NCI-H2107 (cell line): ENCODE measurements at places on chromosomes 1 and 21.

- no peak for DNase-seq
Observed at GRCh38 chr1:226886122-226886901, 15.9 kb downstream of the PSEN2 start.

GRCh38 chr1:145994391-145995120 is 1.8 kb downstream of the TXNIP start:
- DNase-seq = no peak

DNA sequence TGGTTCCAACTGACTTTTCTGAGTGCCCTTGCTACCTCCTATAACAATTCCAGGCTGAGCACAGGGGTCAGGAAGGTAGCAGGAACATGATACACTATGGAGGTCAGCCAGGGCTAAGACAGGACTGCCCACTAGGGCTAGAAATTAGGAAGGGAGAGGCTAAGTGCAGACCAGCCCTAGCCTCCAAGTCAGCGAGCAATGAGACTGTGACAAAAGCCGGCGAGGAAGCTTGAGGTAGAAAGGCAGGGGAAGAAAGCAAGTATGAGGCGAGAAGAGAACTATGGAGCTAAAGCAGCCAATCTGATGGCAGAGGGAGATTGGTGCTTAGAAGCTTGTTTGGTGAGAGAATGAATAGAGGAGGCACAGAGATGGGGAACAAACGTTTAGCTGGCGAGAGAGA is 4.7 kb downstream of the UROD start:
- no peak for DNase-seq

DNA sequence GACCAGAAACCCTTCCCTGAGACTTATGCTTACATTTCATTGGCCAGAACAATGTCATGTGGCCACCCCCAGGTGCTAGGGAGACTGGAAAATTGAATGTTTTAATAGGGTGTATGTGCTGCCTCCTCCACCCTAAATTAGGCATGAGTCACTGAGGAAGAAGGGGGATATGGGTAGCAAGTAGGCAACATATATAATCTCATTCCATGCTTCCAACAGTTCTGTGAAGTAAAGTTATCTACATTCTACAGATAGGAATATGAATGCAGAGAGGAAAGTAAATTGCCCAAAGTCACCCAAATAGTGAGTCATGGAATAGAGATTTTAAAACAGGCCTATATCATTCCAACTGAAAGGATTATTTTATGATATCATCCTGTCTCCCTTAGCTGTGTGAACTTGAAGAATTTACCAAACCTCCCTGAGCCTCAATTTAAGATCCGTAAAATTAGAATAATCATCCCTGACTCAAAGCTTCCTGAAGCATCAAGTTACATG is 168.6 kb upstream of the FGGY start:
- DNase-seq = no peak

DNA sequence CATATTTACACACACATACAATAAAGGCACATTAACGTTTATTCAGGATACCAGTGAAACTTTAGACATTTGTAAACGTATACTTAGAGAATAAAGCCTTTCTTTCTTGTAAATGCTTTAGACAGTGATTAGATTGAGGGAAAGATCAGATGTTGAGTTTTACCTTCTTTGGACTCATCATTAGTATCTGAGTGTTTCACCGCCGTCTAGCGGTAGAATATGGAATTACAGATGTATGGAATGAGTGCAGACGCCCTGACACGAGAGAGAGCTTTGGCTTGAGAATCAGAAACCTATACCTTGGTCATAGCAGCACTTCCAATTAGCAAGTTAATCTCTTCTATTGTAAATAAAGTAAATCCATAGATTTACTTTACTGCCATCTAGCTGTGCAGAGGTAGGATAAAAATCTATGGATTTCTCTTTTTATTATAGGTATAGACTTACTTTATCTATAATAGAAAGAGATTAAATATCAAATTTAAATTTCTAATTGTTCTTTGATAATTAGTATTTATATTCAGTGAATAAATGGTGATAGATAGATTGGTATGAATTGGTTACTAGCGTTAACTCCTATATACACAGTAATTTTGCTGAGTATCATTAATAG is 12.6 kb downstream of the FLG2 start:
- DNase-seq = peak; percentile 9

GRCh38 chr1:180198196-180198595 is 31.9 kb upstream of the LHX4 start:
- DNase-seq = no peak

GRCh38 chr1:55427606-55428005 is 212.4 kb upstream of the USP24 start:
- DNase-seq = no peak

- no peak for DNase-seq
Observed at GRCh38 chr1:71565262-71565661, 484.4 kb upstream of the ZRANB2 start.

DNA sequence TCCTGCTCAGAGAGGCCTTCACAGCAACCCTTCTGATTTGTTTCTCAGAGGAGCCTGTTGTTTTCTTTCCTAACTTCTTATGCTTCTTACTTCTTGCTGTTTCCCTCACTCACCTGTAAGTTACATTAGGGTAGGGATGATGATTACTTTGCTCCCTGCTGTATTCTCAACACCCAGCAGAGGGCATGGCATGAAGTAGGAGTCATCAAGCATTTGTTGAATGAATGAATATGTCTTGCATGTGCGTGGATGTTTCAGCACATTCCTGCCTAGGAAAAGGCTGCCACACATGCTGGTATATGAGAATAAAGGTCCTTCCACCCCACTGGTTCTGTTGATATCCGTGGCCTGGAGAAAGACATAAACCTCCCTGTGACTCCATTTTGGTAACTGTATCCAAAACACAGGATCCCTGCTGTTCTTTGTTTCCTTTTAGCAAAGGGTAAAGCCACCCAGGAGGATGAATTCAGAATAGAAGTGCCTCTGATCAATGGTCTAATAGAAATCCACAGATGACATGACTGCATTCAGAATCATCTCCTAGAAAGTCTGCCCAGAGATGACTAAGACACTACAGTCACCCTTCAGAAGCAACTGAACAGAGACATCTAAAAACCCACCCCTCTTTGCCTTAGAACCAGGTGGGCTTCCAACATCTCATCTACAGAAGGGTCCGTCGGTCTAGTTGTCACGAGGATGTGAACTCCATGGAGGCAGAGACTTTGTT is 168.8 kb downstream of the ZSCAN20 start:
- DNase-seq = no peak

DNA sequence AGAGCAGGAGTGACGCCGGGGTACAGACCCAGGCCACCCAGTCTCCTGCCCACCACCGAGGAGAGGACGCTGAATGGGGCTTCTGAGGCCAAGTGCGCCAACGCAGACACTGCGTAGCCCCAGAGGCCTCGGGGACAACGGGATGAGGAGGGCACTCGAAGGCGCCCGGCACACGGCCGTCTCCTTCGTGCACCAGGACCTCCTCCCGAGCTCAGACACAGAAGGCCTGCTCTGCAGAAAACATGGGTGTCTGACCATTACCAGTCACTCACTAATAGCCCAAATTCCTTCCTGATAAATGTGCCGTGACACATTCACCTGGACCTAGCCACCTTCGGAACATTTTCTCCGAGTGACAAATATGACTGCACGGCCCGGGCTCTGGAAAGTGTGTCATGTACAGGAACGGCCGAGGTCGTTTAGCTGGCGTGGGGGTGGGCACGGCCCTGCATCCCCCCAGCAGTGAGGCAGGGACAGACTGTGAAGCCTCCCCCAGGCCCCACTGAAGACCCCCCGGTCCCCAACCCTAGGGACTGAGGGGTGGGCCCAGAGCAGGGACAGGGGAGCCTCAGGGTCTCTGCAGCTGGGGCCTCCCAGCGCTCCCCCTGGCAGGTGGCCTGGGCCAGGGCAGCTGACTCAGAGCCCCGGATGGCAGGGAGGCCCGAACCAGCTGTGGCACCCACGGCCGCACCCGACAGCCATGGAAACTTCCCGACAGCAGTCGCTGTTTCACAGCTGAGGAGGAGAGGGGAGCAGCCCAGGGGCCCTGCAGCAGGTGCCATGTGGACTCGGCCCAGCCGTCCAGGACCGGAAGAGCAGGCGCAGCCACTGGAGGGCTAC is 16.7 kb upstream of the COL6A2 start:
- no peak for DNase-seq

- DNase-seq = no peak
Observed at GRCh38 chr1:44806025-44806703, 987 bp downstream of the DYNLT4 start.

GRCh38 chr21:43270800-43271301 is 102.0 kb downstream of the CRYAA start:
- DNase-seq = no peak

- no peak for DNase-seq
Observed at GRCh38 chr1:172270605-172271004, 149.9 kb upstream of the C1orf105 start.

DNA sequence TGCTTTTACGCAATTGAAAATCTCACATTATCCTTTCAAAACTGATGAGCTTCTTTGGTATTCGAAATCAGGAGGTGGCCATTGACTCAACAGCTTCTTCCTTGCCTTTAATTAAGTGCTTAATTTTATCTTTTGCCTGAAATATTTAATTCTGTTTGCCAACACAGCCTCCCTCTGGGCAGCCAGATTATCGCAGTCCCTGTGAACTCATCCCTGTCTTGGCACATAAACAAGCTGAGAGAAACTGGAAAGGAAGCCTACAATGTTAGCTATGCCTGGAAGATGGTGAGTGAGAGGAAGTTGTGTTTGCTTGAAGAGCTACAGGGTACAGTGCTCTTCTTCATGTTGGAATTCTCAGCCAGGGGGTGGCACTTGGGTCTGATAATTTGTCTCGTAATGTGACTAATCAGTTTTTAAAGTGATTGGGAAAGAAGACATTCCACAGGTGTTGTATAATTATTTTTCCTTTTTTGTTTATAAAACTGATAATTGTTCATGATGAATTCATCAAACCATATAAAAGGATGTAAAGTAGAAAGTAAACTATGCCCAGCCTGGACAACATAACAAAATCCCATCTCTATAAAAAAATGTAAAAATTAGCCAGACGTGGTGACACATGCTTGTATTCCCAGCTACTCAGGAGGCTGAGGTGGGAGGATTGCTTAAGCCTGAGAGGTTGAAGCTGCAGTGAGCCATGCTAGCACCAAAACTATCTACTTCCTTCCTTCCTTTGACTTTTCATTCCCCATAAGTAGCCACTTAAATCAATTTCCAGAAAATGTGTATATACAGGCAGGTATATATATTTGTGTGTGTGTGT is 90.1 kb upstream of the RAVER2 start:
- no peak for DNase-seq

DNA sequence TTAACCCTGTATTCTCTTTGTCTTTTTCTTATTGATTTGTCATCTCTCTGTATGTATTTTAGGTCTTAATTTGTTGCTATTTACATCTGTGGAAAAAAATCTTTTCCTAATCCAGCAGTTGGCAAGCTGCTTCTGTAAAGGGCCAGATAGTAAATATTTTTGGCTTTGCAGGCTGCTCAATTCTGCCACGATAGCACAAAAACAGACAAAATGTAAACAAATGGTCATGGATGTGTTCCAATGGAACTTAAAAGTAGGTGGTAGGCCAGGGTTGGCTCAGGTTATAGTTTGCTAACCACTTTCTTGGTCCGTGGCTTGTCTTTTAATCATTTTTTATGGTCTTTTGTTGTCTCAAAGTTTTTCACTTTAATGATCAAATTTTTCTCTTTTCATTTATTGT is 371.8 kb downstream of the HHAT start:
- no peak for DNase-seq

GRCh38 chr1:43232074-43232473 is 37.7 kb upstream of the TMEM125 start:
- no peak for DNase-seq

GRCh38 chr21:19145682-19146293 is 742.2 kb upstream of the TMPRSS15 start:
- no peak for DNase-seq

- DNase-seq = peak; percentile 93
Observed at GRCh38 chr1:32612189-32612881, 38.0 kb downstream of the ZBTB8OS start.

GRCh38 chr1:234782105-234782751 is 172.2 kb upstream of the IRF2BP2 start:
- DNase-seq = no peak

- DNase-seq = no peak
Observed at GRCh38 chr1:75787524-75787923, 1.5 kb downstream of the RABGGTB start.

- DNase-seq = no peak
Observed at GRCh38 chr1:231691618-231692259, 65.1 kb downstream of the DISC1 start.

- no peak for DNase-seq
Observed at GRCh38 chr1:36910886-36911540, 123.3 kb downstream of the GRIK3 start.

DNA sequence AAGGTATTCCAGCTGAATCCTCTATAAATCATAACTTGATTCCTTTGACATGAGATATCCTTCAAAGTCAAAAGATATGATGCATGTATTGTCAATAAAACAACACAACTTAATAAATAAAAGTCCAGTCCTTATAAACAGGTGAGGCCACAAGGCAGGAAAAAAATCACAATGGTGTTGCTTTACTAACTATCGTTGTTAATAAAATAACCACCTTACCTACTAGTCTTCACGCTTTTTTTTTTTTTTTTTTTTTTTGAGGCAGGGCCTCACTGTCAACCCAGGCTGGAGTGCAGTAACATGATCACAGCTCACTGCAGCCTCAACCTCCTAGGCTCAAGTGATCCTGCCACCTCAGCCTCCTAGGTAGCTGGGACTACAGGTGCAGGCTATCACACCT is at the start of gene TMEM81:
Gene TMEM81, minus strand, starts transcription at position 101 of the 400 bp plus-strand sequence. CDS start 140 bp downstream, outside the sequence.
- no peak for DNase-seq

GRCh38 chr1:245877976-245878375 is 629.1 kb downstream of the SMYD3 start:
- no peak for DNase-seq

- no peak for DNase-seq
Observed at GRCh38 chr1:62228136-62228882, 33.7 kb downstream of the L1TD1 start.
